ENCODE measurements at places on chromosomes 3 and 15.
A peak's percentile ranks its signal among the peaks of the same experiment; 100 is the strongest.

DNA sequence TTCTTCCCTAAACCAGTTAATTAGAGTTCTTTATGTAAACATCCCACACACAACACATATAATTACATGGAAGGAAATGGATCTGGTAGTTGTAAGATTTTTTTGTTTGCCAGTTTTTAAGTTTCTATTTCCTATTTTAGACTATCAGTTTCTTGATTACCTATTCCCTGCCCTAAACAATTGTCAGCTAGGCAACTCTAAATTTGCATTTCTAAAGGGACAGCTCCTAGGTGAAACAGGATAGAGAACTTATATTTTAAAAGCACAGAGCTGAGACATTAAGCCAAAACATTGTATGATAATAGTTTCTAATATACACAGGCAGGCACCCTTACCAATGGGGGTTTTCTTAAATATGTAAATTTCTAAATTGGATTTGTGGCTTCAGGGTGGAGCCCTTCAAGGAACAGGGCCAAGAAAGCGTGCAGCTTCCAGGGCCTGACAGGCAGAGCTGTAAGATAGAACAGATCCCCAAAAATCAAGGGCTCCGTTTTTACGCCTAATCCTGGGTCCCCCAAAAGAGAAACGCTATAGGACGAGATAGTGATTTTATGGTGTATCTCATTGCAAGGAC is 8.9 kb downstream of the LEKR1 start:
- DNase-seq = no peak

- DNase-seq = no peak
Measured at GRCh38 chr3:125594125-125594524, 1.2 kb downstream of the OSBPL11 start.

DNA sequence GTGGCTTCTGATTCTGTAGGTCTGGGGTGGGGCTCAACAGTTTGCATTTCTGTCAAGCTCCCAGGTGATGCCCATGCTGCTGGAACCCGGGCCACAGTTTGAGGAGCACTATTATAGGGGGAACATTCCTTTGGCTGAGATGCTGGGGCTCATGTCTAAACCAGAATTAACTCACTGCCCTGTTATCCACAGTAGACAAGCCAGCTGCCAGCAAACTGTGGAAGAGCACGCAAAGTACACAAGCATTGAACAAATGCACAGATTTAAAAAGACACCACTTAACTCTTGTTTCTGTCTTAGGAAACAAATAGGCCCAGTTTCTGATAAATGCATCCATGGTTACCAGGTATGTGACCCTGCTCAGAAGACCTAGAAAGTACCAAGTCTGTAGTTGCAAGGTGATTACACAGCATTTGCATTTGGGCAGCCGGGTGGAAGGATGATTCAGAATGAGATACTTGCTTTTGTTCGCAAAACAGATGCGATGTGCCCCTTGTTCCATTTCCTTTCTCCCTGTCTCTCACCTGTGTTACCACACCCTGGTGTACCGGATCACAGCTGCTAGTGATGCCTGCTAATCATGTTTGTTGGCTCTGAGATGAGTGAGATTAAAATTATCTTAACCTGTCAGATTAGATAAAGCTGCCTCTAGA is 12.4 kb downstream of the GYG1 start:
- no peak for DNase-seq

GRCh38 chr3:194133661-194134230 is 2.2 kb upstream of the HES1 start:
- DNase-seq = peak; percentile 21

GRCh38 chr15:68224546-68225250 is 4.8 kb downstream of the CLN6 start:
- no peak for DNase-seq

GRCh38 chr3:79809106-79809505 is 41.3 kb upstream of the ROBO1 start:
- no peak for DNase-seq

- DNase-seq = no peak
Measured at GRCh38 chr3:126208606-126209256, 28.3 kb upstream of the ALDH1L1 start.

GRCh38 chr3:20140881-20141280 is 45.1 kb downstream of the SGO1 start:
- DNase-seq = no peak

- no peak for DNase-seq
Measured at GRCh38 chr3:27275441-27275990, 93.7 kb downstream of the NEK10 start.

DNA sequence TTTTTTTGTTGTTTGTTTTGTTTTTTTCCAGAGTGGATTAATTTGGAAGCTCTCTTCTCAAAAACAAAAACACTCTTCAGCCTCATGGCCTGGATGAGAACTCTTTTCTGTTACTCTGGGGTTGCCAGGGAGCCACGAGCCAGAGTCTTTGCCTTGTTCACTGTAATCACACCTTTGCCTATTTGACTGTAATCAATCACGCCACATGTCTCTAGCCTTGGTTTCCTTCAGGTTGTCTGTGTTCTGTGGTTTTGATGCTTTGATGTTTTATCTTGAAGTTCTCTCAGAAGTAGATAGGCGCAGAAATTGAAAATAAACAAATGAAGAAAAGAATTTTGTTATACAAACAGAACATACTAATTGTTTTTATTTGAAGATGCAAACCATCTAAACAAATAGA is 62.3 kb upstream of the IGF1R start:
- DNase-seq = no peak

GRCh38 chr15:64146885-64147681 is 4.4 kb upstream of the SNX22 start:
- DNase-seq = no peak

DNA sequence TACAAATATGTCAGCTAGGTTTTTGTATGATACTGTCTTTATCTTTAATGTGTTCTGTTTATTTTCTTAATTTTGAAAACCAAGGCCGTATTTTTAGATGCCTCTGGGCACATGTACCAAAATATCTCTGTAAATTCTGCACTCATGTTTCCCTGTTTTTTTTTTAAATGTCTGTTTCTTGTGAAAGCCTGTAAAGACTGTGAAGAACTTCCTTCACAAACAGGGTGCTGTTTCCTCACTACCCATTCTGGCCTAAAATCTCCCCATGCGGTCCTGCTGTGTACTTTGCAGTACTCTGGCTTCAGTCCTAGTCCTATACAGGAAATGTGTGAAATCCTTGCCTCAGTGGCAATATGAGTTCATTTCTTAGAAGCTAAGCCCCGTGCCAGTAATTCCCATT is 133.4 kb upstream of the ZBTB20 start:
- no peak for DNase-seq

GRCh38 chr15:94099574-94099960 is 131.8 kb upstream of the MCTP2 start:
- no peak for DNase-seq

- DNase-seq = no peak
Measured at GRCh38 chr3:146464005-146464595, 5.3 kb downstream of the PLSCR2 start.

DNA sequence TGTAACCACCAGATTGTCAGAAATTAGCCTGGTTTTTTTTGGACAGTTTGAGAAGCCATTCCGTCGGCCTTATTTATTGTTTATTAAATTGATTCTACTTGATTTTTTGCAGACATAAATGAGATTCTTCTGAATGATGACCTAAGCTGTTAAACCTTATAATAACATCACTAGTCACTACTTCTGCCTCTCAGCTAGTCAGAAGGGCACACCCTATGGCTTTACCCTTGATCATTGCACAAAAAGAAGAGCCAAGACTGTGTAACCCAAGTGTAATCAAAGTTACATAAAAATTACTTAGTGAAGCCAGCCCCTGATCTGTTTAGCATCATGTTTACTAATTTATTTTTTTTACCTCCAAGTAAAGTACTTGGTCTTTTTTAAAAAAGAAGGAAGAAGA is 64.3 kb downstream of the CHL1 start:
- no peak for DNase-seq

DNA sequence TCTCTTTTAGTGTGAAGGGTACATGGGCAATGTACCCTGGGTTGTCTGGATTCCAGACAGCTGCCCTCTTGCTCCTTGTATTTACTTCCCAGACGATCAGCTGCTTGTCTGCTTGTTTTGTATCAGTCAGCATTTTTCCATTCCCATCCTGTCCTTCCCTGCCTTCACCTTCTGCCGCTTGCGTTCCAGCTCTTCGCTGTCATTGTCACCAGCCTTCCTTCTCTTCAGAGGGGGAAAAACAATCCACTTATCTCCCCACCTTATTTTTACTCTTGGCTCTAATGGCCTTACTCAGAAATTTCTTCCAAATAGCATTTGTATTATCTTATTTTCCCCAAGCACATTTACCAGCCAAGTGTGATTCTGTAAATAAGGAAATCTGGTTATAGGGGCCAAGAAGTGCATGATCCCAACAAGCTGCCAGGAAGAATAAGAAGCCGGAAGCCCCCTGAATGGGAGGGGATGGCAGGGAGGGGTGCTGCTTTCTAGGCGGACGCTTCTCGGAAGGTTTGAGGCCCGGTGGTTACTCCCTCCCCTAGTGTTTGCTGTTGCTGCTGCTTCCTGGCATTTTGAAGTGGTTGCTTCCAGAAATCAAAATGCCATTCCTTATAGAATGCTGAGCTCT is 497.6 kb downstream of the NTRK3 start:
- no peak for DNase-seq

DNA sequence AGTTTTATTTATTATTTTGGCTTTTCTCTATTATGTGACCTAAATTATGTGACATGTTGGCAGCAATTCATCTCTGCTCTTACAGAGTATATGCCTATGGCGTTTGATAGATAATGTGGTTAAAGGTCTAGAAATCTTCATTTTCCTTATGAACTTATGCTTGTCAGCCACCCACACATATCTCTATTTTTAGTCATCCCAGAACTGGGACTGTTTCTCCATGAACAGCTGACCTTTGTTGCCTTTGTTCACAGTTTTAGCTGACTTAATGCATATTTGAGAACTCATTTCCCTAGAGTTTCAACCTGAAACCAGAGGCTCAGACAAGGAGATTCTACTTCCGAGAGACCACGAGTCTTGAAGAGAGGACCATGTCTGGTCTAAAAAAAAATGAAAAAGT is 176.5 kb downstream of the RAP2B start:
- DNase-seq = no peak

- no peak for DNase-seq
Measured at GRCh38 chr3:95097493-95097892, 1034.6 kb downstream of the NSUN3 start.

- no peak for DNase-seq
Measured at GRCh38 chr3:13483286-13483685, 3.2 kb downstream of the HDAC11 start.

- no peak for DNase-seq
Measured at GRCh38 chr3:169929830-169930519, 18.6 kb downstream of the SAMD7 start.

DNA sequence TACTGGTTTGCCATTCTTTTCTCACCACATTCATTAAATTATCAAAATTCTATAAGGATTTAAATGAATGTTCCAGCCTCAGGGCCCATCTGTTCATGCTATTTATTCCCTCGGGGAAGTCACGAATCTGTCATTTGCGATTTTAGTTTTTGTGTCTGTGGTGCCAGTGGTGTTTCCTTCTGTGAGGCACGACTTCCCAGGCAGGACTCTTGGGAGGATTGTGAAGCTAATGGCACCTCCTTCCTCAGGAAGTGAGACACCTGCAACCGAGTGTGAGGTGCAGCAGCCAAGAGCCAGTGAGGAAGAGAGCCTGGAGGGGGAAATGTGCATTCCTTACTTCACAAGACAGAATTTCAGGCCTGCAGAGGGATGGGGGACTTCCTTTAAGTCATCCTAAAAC is 24.1 kb downstream of the SV2B start:
- no peak for DNase-seq

- DNase-seq = no peak
Measured at GRCh38 chr3:71653414-71653807, 69.9 kb upstream of the FOXP1 start.

DNA sequence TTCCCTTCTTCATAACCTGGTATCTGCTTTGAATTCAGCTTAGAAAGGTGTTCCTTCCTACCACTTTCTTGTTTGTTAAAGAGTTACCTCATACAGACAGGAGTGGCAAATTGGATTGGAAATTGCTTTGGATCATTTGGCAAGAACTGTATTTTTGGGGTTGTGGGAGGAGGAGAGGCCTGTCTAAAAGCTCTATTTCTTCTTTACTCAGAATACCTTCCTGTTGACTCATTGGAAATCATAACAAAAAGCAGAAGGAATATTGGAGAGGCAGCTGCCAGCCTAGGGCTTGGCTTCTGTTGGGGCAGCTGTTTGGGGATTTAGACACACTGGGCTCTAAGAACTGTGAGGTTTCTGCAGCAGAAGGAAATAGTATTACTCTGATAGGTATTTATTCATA is 14.2 kb downstream of the IQGAP1 start:
- DNase-seq = no peak

DNA sequence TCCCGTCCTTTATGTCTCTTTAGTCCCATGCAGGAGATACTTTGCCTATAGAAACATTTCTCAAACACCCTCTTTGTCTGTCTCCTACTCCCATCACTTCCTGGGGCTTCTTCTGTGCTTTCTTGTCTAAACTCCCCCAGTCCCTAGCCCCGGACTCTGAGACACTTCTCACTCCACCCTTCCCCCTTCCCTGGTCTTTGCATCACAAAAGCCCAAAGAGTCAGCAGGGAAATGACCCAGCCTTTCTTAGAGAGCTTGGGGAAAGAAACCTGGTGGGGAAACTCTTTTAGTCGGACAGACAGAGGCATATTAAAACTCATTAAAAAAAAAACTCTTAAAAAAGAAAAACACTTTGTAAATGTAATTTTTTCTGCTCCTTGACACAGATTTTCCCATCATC is 211.2 kb downstream of the TJP1 start:
- no peak for DNase-seq

- no peak for DNase-seq
Measured at GRCh38 chr15:85652457-85652856, 142.3 kb downstream of the KLHL25 start.

- DNase-seq = no peak
Measured at GRCh38 chr15:72375501-72375845, 341 bp downstream of the HEXA start.

- no peak for DNase-seq
Measured at GRCh38 chr15:80003934-80004472, 33.0 kb upstream of the BCL2A1 start.

- DNase-seq = no peak
Measured at GRCh38 chr3:171057072-171057471, 30.6 kb upstream of the SLC2A2 start.

DNA sequence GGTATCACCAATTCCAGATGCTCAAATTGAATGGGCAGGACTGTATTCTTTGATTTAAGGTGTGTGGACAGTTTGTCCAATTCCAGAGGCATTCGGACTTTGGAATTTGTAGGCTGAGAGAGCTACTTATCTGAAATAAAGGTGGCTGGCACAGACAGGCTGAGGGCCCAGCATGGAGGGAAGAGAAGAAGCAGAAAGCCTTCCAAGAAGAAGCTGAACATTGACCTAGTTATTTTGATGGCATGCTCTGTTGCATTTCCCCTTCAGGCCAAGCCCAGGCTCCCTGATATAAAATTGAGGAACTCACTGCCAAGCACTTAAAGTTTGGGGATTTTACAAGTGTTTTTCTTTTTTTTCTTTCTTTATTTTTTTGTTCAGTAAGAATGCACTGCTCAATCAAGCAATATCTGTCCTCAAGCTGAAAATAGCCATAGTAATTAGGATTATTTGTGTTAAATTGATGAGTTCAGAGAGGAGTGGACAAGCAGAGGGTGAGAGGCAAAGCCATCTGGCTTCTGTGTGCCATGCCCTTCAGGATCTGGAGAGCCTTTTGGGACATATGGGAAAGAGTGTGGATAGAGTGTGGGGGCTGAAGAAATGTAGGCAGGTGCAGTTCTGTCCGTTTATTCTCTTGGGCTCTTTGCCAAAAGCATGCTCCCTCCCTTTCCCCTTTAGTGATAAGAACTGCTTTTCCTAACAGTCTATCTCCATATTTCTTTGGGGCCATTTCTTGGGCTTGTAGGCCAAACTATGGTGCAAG is 148.9 kb downstream of the OXSM start:
- DNase-seq = no peak

GRCh38 chr15:94164971-94165370 is 66.4 kb upstream of the MCTP2 start:
- DNase-seq = no peak
